Cerebellum (tissue), 4 donors: ENCODE measurements at places on chromosomes 2 and 18. TPM values are rescaled to one million over a fixed set of nuclear protein-coding genes. Genes with fewer than 3 reads are reported as not detected.
A peak's percentile ranks its signal among the peaks of the same experiment; 100 is the strongest.

GRCh38 chr2:38527338-38528007 is 75.3 kb downstream of the HNRNPLL start:
- DNase-seq = no peak

DNA sequence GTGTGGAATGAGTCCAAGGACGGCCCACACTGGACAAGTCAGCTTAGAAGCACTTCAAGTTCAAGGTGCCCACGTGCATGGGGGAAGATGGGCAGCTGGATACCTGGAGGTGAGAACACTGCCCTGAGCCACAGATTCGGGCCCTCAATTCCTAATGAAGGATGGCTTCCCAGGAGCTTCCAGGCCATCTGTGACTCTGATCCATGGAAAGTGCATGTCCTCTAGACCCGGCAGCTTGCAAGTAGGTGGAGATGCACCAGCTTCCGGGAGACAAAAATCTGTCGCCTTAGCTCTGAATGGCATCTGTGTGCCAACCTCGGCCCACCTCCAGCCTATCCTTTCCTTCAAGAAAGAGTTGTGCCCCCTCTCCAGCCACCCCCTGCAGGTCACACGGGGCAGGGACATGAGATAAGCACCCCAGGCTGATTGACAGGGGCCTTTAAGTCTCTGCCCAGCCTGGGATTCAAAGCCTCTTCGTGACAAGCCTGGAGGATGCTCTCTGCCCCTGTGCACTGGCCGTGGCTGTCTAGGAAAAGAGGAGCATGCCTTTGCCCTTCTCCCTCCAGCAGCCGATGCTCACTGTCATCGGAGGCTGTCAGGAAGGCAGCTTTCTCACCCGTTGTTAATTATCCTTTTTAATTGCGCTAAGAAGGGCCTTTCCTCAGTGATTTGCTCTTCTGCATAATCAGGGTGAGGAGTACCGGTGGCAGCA is 65.5 kb downstream of the BIN1 start:
- peak; percentile 30 for DNase-seq

DNA sequence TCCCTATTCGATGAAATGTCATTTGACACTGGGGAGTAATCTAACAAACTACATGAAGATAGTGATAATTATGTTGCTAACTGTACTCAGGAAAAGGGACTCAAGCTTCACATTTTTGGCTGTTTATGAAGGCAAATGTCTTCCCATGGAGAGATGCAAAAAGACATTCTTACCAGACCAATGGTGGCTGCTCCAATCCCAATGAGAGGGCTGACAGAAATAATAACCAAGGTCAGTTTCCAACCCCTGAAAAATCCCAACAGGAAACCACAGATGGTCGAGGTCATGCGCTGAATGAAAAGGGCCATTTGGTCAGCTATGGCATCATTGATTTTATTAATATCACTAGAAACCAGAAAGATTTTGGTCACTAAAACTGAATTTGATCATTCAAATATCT is 37.6 kb downstream of the ABCB11 start:
- no peak for DNase-seq

VSNL1 gene
- 14.0 TPM for total RNA-seq
